Activated naive CD4-positive, alpha-beta T cell treated with anti-CD3 and anti-CD28 coated beads, Interleukin-2, amount 10 ng/mL, durations not matched to agents 7 days and 5 days (primary cell): ENCODE measurements at places on chromosomes 12 and 14.

DNA sequence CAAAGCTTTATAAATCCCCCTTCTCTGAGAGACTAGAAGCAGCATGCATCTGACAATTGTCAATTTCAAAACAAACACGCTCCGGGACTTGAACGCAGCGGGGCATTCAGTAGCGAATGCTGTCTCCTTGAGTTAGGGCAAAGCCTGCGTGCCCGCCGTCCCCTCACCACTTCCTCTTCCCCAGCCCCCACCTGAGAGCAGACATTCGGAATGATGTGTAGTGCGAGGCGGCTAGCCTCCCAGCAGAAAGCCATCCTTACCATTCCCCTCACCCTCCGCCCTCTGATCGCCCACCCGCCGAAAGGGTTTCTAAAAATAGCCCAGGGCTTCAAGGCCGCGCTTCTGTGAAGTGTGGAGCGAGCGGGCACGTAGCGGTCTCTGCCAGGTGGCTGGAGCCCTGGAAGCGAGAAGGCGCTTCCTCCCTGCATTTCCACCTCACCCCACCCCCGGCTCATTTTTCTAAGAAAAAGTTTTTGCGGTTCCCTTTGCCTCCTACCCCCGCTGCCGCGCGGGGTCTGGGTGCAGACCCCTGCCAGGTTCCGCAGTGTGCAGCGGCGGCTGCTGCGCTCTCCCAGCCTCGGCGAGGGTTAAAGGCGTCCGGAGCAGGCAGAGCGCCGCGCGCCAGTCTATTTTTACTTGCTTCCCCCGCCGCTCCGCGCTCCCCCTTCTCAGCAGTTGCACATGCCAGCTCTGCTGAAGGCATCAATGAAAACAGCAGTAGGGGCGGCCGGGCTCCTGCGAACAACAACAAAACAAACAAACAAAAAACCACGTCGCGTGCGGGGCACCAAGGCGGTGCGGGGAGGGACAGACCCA, 2.2 kb downstream of the PRMT8 start:
- peaks cover 69% of the 10 kb centered on the region for H3K27me3 ChIP-seq
- no peak overlapping the region for H3K4me3 ChIP-seq
- peaks cover 5% of the 10 kb centered on the region for H3K4me1 ChIP-seq
- no peaks in the 10 kb centered on the region for H3K36me3 ChIP-seq
- no peak for DNase-seq
- H3K27ac ChIP-seq = no peak overlapping the region

DNA sequence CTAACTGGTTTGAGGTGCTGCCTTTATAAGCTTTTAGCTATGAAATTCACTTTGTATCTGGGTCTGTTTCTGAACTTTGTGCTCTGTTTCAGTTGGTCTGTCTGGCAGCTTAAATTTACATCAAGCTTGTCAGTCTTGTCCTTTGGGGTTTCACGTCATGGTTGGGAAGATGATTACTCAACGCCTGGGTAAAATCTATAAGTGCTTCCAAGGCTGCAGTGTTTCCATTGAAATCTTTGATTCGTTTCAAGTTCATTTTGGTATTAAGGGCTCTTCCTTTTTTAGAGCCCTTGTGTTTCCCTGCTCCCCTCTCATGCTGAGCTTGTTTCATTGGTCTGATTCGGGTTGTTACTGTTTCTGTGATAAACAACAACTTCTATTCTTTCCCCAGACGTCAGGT, 58.2 kb downstream of the FBXW8 start:
- no peak overlapping the region for H3K27ac ChIP-seq
- no peak for DNase-seq
- H3K27me3 ChIP-seq = no peaks in the 10 kb centered on the region
- H3K36me3 ChIP-seq = peaks cover 41% of the 10 kb centered on the region
- H3K4me3 ChIP-seq = no peak overlapping the region

- no peak for DNase-seq
- H3K36me3 ChIP-seq = no peaks in the 10 kb centered on the region
- H3K27me3 ChIP-seq = no peaks in the 10 kb centered on the region
- H3K4me3 ChIP-seq = no peak overlapping the region
- no peaks in the 10 kb centered on the region for H3K4me1 ChIP-seq
- H3K27ac ChIP-seq = no peak overlapping the region
These were observed 425.8 kb downstream of the NPAS3 start for GRCh38 chr14:33364466-33364865.

GRCh38 chr12:122145505-122146330, 28.3 kb downstream of the IL31 start:
- peaks cover 2% of the 10 kb centered on the region for H3K4me1 ChIP-seq
- no peak overlapping the region for H3K27ac ChIP-seq
- no peak for DNase-seq

GRCh38 chr12:107891967-107892366, 117.5 kb downstream of the ASCL4 start:
- H3K4me1 ChIP-seq = no peaks in the 10 kb centered on the region
- H3K27ac ChIP-seq = no peak overlapping the region
- H3K36me3 ChIP-seq = no peaks in the 10 kb centered on the region
- DNase-seq = no peak
- H3K27me3 ChIP-seq = no peaks in the 10 kb centered on the region

- peaks cover 82% of the 10 kb centered on the region for H3K27me3 ChIP-seq
- H3K27ac ChIP-seq = no peak overlapping the region
- no peaks in the 10 kb centered on the region for H3K4me1 ChIP-seq
- no peaks in the 10 kb centered on the region for H3K36me3 ChIP-seq
- no peak for DNase-seq
- no peak overlapping the region for H3K4me3 ChIP-seq
These were observed 21.4 kb upstream of the CEP170B start for GRCh38 chr14:104843442-104844305.

- DNase-seq = no peak
- H3K27me3 ChIP-seq = no peaks in the 10 kb centered on the region
- no peaks in the 10 kb centered on the region for H3K36me3 ChIP-seq
- H3K27ac ChIP-seq = no peak overlapping the region
These were observed 230.7 kb upstream of the SLC16A7 start for GRCh38 chr12:59365133-59365532.

GRCh38 chr12:28961948-28962384, 187.1 kb upstream of the FAR2 start:
- H3K4me1 ChIP-seq = no peaks in the 10 kb centered on the region
- no peaks in the 10 kb centered on the region for H3K36me3 ChIP-seq
- no peak for DNase-seq
- H3K27ac ChIP-seq = no peak overlapping the region
- H3K4me3 ChIP-seq = no peak overlapping the region

- DNase-seq = no peak
- no peaks in the 10 kb centered on the region for H3K36me3 ChIP-seq
- peaks cover 21% of the 10 kb centered on the region for H3K4me1 ChIP-seq
These were observed 8.1 kb upstream of the CYP46A1 start for GRCh38 chr14:99675951-99676350.

GRCh38 chr12:27305673-27306456, 26.8 kb upstream of the BMAL2 start:
- H3K36me3 ChIP-seq = peaks cover 9% of the 10 kb centered on the region
- DNase-seq = no peak
- H3K4me3 ChIP-seq = no peak overlapping the region
- peaks cover 12% of the 10 kb centered on the region for H3K4me1 ChIP-seq

- no peaks in the 10 kb centered on the region for H3K4me1 ChIP-seq
- H3K27me3 ChIP-seq = peaks cover 5% of the 10 kb centered on the region
- no peaks in the 10 kb centered on the region for H3K36me3 ChIP-seq
These were observed 163.5 kb downstream of the KTN1 start for GRCh38 chr14:55743551-55743950.

DNA sequence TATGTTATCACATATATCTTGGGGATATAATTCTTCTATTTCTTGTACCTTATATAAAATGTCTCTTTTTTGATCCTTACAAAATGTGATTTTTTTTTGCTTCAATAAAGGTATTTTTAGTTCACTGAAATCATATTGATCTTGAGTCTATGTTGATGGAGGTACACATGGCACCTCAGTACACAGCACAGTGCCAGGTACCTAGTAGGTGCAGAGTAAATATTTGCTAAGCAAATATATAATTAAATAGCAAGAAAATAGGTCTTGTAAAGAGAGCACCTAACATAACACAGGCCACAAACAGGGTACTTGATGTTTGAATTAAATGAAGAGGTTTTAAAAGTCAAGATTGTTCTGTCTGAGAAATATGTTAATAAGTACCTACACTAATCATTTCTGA, 69.7 kb downstream of the CIT start:
- H3K36me3 ChIP-seq = peaks cover 49% of the 10 kb centered on the region
- no peak overlapping the region for H3K27ac ChIP-seq
- peaks cover 11% of the 10 kb centered on the region for H3K4me1 ChIP-seq
- DNase-seq = no peak
- no peaks in the 10 kb centered on the region for H3K27me3 ChIP-seq

DNA sequence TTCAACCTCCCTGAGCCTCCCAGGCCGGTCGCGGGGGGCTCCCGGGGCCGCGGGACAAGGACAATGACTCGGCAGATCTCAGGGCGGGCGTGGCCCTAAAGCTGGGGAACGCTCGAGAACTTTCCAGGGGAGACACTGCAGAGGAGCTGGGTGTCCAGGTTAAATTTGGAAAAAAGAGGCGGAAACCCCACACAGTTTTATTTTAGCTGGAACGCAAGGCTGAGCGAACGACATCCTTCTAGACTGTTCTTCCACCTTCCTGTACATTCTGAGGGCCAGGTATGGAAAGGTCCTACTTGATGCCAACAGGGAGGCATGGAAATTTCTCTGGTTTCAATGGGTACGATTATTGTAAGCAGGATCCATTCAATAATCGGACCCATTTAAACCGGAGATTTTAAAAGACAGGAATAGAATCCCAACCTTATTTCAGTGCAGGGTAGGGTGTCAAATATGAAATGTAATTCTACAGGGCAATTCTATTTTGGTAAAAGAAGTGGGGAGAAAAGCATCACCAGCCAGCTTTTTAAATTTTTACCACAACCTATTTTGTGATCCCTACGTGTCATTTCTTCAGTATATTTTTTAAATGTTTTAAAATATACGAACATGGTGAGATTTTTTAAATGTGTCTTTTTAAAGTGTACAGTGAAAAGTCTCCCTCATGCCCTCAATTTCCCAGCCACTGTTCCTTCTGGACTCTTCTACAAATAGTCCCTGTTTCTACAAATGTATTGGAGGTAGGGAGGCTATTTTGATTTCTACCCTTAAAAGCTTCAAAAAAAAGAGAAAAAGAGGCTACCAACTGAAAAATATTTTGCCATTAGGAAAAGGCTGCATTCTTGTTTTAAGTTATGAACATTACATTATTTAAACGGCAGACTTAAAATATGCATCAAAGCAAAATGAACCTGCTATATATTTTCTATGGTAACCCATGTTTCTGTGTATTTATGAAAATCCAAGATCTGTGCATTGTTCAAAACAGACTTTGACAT, 1.1 kb upstream of the UBC start:
- H3K4me3 ChIP-seq = peak overlapping the region; percentile 99
- H3K36me3 ChIP-seq = peaks cover 37% of the 10 kb centered on the region
- H3K27me3 ChIP-seq = peaks cover 12% of the 10 kb centered on the region
- peak overlapping the region; percentile 100 for H3K27ac ChIP-seq
- DNase-seq = no peak
- peaks cover 82% of the 10 kb centered on the region for H3K4me1 ChIP-seq

- peaks cover 12% of the 10 kb centered on the region for H3K27me3 ChIP-seq
- H3K27ac ChIP-seq = peak overlapping the region; percentile 86
- no peak overlapping the region for H3K4me3 ChIP-seq
- peaks cover 3% of the 10 kb centered on the region for H3K36me3 ChIP-seq
These were observed 30.9 kb upstream of the EMP1 start for GRCh38 chr12:13165617-13166041.

DNA sequence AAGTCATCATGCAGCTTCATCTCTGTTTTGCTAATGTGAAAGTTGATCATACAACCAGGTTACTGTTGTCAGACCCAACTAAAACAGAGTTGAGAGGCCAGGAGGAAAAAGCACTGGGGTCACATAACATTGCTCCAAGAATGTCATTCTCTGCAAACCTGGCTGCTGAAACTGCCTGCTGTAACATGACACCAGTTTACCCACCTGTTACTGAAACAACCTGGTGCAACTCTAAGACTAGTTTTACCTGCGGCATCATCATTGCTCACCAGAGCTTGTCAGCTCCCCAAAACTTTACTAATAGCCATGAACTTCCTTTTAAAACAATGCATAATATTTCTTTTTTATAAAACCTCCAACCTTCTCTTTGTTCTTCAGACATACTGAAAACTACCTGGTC, 30.7 kb upstream of the DEGS2 start:
- H3K36me3 ChIP-seq = no peaks in the 10 kb centered on the region
- DNase-seq = no peak
- peaks cover 26% of the 10 kb centered on the region for H3K4me1 ChIP-seq
- no peaks in the 10 kb centered on the region for H3K27me3 ChIP-seq
- no peak overlapping the region for H3K27ac ChIP-seq
- no peak overlapping the region for H3K4me3 ChIP-seq
